ENCODE measurements at places on chromosomes 6 and 20.

DNA sequence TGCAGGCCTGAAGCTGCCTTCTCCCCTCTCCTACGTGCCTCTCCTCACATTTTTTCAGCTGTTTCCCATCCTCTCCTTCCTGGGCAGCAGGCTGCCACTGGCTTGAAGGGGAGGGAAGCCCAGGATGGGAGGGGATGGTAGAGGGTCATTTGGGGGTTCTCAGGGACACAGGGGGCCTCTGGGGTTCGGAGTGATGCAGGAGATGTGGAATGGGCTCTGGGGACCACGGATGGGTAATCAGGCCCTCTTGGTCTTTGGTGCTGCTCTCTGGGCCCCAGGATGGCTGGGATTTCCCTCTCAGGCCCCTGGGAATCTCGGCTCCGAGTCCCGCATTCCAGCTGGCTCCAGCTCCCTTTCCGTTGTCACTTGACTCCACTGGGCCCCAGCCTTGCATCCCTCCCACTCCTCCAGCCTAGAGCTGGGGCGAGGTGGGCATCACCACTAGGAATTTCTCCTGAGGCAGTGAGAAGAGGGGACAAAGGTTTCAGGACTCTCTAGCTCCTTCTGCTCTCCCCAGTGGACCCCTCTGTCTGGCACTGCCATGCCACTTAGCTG is 2.0 kb upstream of the DDR1 start:
- no peak for DNase-seq

- no peak for DNase-seq
Observed at GRCh38 chr20:12737900-12738299, 270.9 kb upstream of the SPTLC3 start.

GRCh38 chr6:73943930-73944652 is 248.1 kb downstream of the CD109 start:
- no peak for DNase-seq

DNA sequence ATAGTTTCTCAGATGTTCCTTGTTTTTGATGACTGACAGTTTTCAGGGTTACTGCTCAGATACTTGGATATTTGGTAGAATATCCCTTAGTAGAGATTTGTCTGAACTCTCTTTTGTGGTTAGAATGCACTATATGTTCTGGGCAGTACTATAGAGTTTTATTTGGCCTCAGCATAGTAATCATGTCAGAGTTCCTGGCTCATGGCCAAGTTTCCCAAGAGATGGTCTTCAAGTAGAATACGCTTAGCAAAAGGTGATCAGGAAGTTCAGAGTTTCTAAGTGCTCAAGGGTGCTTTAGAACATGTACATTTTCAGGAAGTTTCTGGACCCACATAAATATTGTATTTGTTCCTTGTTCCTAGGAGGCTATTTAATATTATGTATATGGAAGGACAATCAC is 1209.7 kb upstream of the GJE1 start:
- DNase-seq, result no peak

DNA sequence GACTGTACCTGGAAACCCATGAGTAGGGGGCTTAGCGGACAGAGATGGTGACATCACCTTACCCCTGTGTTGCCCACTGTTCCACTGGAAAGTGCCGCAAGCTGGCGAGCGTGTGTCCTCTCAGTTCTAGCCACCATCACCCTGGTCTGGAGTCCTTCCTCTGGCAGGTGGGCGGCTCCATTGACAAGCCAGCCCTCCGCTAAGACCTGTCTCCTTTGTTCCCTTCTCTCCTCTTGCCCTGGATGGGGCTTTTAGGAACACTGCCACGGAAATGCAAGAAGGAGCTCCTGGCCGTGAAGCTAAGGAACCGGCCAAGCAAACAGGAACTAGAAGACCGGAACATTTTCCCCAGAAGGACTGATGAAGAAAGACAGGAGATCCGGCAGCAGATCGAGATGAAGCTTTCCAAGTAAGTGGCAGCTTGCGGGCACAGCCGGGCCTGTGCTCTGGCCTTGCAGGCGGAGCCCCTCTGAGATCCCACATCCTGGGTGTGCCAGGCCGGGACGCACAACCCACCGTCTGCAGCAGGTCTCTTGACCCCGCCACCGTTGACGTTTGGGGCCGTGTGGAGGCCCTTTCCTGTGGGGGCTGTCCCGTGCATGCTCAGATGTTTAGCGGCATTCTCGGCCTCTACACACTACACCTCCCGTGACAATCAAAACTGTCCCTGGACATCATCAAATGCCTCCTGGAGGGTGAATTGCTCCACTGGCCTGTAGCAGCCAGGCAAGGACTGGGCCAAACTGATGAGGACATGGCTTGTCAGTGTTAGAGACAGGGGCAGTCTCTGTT is 127.5 kb downstream of the SYCP2 start:
- no peak for DNase-seq

- DNase-seq, result no peak
Observed at GRCh38 chr20:34445177-34446065, 70.8 kb upstream of the DYNLRB1 start.

DNA sequence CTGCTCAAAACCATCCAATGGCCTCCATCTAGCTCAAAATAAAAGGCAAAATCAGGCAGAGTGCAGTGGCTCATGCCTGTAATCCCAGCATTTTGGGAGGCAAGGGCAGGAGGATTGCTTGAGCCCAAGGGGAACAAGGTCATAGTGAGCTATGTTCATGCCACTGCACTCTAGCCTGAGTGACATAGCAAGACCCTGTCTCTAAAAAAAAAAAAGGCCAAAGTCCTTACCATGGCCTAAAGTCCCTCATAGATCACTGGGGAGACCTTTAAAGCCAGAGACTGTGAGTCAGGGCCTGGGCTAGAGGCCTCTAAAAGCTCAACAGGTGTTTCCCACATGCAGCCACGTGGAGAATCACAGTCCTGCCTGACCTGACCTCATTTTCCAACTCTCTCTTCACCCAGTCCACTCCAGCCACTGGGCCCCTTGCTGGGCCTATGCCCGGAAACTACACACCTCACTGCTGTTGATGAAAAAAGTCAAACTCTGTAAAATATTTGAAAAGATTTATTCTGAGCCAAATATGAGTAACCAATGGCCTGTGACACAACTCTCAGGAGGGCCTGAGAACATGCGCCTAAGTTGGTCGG is 28.2 kb upstream of the TAB2 start:
- no peak for DNase-seq

DNA sequence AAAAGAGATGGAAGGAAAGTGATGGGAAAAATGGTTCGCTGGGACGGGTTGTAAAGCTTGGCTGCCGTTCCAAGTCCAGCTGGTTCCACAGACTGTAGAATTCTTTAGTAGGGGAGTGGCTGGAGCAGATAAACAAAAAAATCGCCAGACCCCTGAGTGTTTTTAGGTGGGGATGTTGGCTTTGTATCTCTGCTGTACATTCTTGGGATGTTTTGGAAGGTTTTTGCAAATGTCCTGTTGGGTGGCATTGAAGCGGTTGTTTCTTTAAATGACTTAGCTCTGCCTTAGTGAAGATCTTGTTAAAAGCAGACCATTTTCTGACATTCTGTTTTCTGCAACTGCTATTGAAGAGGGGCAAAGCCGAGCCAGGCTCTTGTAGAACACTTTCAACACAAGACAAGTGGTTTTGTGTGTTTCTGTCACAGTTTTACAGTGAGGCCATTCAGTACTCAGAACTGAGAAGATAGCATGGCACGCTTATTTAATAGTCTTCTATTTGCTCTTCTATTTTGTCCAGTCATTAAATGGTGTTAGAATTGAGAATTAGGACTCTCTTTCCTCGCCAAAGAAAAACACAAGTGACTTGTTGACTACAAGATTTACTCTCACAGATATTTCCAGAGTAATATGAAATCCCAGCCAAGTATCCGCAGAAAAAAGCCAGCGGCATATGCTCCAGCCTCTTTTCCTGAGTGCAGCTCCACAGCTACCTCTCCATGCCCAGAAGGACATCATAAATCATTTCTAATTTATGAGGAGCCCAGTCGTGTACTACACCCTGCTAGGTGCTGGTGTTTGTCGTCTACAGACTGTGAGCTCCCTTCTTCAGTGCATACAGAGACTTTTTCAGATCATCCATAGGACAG is 65.8 kb downstream of the PHACTR2 start:
- no peak for DNase-seq

GRCh38 chr6:25012657-25013056 is 76.9 kb upstream of the RIPOR2 start:
- DNase-seq, result no peak

GRCh38 chr20:58056921-58057686 is 171.3 kb downstream of the ANKRD60 start:
- DNase-seq, result no peak

GRCh38 chr6:10409731-10410206 is 5.1 kb downstream of the TFAP2A start:
- no peak for DNase-seq

- no peak for DNase-seq
Observed at GRCh38 chr6:37122861-37123260, 47.1 kb upstream of the PIM1 start.

- DNase-seq, result no peak
Observed at GRCh38 chr6:15495375-15495901, 167.4 kb downstream of the DTNBP1 start.

DNA sequence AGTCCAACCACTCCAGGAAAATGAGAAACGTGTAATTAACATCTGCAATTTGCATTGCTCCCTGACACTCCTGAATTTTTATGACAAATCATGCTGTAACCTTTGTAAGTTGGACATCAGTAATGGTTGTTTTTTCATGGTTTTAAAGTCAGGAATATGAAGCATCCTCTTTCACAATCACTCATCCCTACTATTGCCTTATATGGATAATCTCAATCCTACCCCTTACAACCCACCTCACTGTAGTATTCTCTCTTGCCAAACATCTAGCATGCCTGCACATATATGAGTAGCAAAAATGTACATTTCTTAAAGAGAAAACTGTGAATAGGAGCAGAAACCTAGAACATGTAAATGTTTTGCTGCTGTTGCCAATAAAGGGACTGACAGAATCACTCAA is 729.5 kb downstream of the KIF16B start:
- no peak for DNase-seq

GRCh38 chr6:163346497-163346961 is 68.0 kb upstream of the QKI start:
- no peak for DNase-seq

GRCh38 chr6:134593442-134593841 is 275.5 kb upstream of the SGK1 start:
- no peak for DNase-seq

DNA sequence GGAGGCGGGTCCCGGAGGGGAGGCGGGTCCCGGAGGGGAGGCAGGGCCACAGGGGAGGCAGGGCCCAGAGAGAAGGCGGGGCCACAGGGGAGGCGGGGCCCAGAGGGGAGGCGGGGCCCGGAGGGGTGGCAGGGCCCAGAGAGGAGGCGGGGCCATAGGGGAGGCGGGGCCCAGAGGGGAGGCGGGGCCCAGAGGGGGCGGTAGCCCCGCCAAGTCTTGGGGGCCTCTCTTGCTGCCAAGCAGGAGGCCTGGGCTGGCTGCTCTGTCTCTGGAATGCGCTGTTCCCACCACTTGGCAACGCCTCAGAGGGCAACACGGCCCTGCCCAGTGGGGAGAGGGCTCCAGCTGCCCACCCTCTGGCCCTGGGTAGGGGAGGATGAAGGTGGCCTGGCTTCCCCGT is 80.5 kb downstream of the YTHDF1 start:
- no peak for DNase-seq

DNA sequence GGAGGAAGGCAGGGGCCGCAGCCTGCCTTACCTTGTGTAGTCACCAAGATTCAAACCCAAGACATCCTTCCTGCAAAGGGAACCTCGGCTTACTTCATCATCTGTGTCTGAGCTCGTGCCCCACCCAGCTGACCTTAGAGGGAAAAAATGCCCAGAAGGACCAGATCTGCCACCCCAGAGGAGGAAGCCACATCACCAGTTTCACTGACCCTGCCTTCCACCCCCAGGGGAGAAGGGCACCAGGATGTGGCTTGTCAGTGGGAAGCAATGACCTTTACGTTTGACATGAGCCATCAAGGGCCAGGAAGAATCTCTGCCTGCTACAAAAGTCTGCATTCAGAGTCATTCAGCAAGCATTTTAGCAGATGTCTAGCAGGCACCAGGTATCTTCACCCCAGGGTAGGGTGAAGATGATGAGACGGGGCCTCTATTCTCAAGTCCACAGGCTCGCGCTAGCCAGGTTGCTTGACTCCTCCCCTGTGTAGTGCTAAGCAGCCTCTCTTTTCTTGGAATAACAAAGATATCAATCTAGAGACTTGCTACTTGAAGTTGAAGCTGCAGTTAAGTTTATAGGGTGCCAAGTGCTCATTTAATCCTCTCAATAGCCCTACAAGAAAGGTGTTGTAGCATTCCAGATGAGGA is 28.1 kb downstream of the HM13 start:
- no peak for DNase-seq

DNA sequence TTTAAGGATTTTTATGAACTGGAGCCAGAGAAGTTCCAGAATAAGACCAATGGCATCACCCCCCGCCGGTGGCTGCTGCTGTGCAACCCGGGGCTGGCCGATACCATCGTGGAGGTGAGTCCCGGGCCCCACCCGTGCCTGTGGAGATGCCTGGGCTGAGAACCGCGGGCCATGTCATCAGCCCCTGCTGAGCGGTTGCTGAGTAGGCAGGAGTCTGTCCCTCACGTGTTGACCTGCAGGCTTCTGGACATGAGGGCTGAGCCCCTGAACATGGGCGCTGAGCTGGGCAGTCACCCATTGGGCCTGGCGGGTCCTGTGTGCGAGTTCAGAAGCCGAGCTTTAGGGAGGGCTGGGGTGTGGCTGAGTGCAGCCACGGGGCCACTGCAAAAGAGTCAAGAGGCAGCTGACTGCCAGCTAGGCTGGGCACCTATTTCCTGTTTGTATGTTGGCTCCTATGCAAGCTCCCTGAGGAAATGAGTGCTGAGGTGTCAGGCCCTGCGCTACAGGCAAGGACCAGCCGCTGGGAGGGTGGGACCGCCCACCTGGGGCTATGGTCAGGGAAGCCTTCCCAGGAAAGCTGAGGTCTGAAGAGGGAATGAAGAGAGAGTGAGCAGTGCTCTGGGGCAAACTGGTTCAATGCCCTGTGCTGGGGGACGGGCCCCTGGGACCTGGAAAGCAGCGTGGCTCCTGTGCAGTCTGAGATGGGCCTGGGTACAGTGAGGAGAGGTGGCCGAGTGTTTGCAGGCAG is 34.3 kb downstream of the PYGB start:
- no peak for DNase-seq

- DNase-seq, result no peak
Observed at GRCh38 chr20:57195469-57196100, 70.9 kb downstream of the BMP7 start.

GRCh38 chr6:878179-878578 is 185.2 kb upstream of the EXOC2 start:
- DNase-seq, result no peak

- no peak for DNase-seq
Observed at GRCh38 chr20:58407201-58407873, 18.3 kb downstream of the VAPB start.

- DNase-seq, result no peak
Observed at GRCh38 chr6:133833949-133834359, 55.0 kb upstream of the TCF21 start.

GRCh38 chr6:138973466-138974153 is 14.4 kb downstream of the REPS1 start:
- no peak for DNase-seq

GRCh38 chr20:34888468-34888867 is 12.1 kb downstream of the ACSS2 start:
- no peak for DNase-seq

DNA sequence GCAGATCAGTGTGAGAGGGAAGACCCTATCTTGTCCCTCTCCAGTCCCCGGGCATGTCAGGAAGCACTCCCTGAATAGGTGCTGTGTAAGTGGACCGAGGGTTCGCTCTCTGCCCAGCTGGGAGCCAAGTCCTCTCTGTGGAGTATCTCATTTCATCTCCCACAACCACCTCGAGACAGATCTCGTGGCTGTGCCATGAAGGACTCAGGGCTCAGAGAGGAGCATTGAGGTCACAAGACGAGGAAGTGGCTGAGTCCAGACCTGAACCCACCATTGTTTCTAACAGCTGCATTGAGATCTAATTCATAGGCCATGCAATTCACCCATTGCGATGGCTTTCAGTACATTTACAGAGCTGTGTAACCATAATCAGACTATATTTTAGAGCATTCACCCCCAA is 34.7 kb upstream of the STX16 start:
- DNase-seq, result no peak

All from stimulated activated CD4-positive, alpha-beta T cell treated with anti-CD3 and anti-CD28 coated beads, Interleukin-4, amount 100 ng/mL, for 1 hour (primary cell).